Dermis blood vessel endothelial cell (primary cell): ENCODE measurements at places on chromosomes 3 and 15. TPM values are rescaled to one million over a fixed set of nuclear protein-coding genes. Genes with fewer than 3 reads are reported as not detected.

The GOLGA6B gene
- total RNA-seq: not detected in 2 replicates

The PLAAT1 gene
- total RNA-seq: 0.47 TPM in 1 of 2 replicates, not detected in the other

The C2CD4A gene
- total RNA-seq: 1.5 and 2.7 TPM in 2 replicates

The PDCD7 gene
- total RNA-seq: 18.7 and 25.0 TPM in 2 replicates
